ENCODE measurements at places on chromosomes 3 and 15. TPM values are rescaled to one million over a fixed set of nuclear protein-coding genes. Genes with fewer than 3 reads are reported as not detected.

DNA sequence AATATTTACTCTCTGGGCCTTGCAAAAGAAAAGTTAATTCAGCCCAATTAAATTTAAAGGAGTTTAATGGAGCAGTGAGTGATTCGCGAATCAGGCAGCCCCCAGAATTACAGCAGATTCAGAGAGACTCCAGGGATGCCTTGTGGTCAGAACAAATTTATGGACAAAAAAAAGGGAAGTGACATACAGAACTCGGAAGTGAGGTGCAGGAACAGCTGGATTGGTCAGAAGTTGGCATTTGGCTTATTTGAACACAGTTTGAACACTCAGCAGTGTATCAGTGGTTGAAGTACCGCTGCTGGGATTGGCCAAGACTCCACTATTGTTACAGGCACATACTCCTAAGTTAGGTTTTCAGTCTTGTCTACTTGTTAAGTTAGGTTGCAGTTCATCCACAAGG, 145.0 kb upstream of the GAP43 start:
- DNase-seq, result no peak
- no peaks in the 10 kb centered on the region for H3K36me3 ChIP-seq
- H3K27ac ChIP-seq, result no peak overlapping the region
- no peaks in the 10 kb centered on the region for H3K27me3 ChIP-seq
- no peak overlapping the region for H3K4me3 ChIP-seq
- no peaks in the 10 kb centered on the region for H3K4me1 ChIP-seq

GRCh38 chr15:79089890-79090486, 592 bp downstream of the RASGRF1 start:
- H3K36me3 ChIP-seq, result no peaks in the 10 kb centered on the region
- H3K27ac ChIP-seq, result no peak overlapping the region
- DNase-seq, result no peak
- peaks cover 21% of the 10 kb centered on the region for H3K4me1 ChIP-seq
- peaks cover 30% of the 10 kb centered on the region for H3K27me3 ChIP-seq

CCR2 gene
- total RNA-seq, result 8.6 TPM

- no peaks in the 10 kb centered on the region for H3K36me3 ChIP-seq
- H3K4me1 ChIP-seq, result no peaks in the 10 kb centered on the region
- H3K27me3 ChIP-seq, result no peaks in the 10 kb centered on the region
- H3K27ac ChIP-seq, result no peak overlapping the region
Measured at GRCh38 chr3:71366988-71367604, 216.4 kb downstream of the FOXP1 start.

FRMD5 gene
- not detected for total RNA-seq

PYGO1 gene
- 7.3 TPM for total RNA-seq
